ENCODE measurements at places on chromosomes 3 and 15.

DNA sequence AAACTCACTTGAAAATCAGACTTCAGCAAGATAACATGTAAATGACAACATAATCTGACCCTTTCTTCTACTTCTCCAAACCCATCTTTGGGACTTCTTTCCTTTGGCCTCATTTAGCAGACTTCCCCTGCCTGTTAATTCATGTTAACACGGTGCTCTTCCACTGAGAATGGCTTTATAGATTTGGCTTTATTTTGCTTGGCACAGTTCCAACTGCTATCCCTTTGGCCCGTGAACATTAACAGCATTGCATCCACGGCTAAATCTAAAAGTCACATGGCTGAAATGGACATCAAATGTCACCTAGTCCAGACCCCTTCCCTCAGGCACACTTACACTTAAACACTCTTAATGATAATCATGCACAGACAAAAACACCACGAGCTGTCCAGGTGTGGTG, 3.8 kb downstream of the ZMAT3 start:
- DNase-seq: no peak

GRCh38 chr3:59894425-59895121, 844.7 kb upstream of the CFAP20DC start:
- no peak for DNase-seq

DNA sequence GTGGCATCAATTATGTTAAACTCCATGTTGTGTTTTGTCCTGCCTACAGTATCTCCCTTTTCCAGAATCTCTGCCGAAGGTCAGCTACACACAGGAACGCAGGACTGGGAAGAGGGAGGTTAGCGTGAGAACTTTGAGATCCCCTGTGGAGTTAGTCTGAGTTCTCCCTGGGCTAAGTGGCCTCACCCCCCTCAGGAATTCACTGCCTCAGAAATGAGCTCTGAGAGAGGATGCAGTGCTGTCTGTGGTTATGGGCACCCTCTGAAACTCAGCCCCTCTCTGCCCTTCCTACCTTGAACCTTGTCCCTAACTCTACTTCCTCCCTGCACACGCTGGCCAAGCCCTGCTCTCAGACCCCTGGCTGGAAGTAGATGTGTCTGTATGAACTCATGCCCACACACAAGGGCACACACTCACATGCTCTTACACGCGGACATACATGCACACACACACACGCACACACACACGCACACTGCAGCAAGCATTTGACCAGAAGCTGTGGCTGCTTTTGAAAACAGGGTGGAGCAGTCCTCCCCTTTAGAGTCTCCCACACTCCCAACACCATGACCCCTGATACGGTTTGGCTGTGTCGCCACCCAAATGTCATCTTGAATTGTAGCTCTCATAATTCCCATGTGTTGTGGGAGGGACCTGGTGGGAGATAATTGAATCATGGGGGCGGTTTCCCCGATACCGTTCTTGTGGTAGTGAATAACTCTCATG, 5.3 kb upstream of the VIPR1 start:
- DNase-seq: no peak

- no peak for DNase-seq
These were observed 189.3 kb downstream of the NFKBIZ start for GRCh38 chr3:102038477-102039142.

GRCh38 chr3:147412917-147413685, 3.9 kb downstream of the ZIC1 start:
- DNase-seq: no peak

DNA sequence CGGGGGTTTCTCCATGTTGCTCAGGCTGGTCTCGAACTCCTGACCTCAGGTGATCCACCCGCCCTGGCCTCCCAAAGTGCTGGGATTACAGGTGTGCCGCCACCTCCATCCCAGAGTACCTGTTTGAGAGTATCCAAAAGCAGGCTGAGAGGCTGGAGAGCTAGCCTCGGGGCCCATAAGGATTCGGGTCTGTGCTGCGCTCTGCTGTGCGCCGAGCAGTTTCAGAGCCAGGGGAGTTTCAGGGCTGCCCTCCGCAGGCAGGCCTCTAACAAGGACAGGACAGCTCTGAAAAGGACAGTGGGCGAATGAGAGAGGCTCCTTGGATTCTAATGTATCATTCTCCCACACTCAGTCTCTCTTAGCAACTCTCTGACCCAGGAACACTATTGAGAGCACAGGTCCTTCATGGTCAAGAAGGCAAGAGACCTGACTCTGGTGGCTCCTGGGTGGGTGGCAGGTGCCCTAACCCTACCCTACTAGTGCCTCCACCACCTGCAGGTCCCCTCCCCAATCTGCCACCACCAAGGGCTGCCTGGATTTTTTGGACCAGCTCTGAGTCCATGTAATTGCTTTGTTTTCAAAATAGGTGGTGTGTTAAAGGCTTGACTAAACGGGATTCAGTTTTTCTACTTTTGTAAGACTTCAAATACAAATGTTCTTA, 27.8 kb downstream of the MAGEF1 start:
- DNase-seq: no peak

DNA sequence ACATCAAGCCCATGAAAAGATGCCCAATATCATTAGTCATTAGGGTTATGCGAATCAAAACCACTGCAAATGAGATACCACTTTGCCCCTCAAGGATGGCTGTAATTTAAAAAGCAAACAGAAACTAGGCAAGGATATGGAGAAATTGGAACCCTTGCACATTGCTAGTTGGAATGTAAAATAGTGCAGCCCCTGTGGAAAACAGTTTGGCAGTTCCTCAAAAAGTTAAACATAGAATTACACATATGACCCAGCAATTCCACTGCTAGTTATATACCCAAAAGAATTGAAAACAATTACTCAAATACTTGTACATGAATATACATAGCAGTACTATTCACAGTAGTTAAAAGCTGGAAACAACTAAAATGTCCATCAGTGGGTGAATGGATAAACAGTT, 186.8 kb upstream of the CGNL1 start:
- DNase-seq: no peak

DNA sequence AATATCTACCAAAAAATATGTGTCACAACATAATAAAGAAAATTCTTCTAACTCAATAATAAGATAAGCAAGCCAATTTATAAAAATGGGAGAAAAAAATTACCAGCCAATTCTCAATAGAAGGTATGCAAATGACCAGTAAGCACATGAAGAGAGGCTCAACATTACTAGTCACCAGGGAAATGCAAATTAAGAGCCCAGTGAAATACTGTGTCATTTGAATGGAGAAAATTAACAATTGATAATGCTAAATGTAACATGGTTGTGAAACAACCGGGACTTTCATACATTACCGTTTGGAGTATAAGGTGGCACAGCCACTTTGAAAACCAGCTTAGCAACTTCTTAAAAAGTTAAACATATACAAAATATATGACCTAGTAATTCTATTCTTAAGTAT, 460.7 kb downstream of the IGSF11 start:
- peak; percentile 88 for DNase-seq

GRCh38 chr3:107184375-107184774, 192.9 kb upstream of the CCDC54 start:
- no peak for DNase-seq

DNA sequence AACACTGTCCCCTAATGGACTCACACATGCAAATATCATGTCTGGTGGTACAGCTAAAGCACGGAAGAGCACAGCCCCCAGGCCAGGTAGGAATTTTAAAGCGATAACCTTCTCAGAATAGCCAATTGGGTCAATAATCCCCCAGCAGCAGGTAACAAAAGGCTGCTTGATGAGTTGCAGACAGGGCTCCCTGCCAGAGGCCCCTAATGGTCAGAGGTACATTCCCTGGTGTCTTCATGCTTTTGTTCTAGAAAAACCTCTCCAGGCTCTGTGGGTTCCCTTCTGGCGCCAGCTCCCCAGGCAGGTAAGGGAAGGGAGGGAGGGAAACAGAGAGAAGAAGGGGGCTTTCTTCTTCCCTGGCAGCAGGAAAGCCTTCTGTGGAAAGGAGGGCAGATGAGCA, 43.4 kb upstream of the PRTG start:
- DNase-seq: no peak

DNA sequence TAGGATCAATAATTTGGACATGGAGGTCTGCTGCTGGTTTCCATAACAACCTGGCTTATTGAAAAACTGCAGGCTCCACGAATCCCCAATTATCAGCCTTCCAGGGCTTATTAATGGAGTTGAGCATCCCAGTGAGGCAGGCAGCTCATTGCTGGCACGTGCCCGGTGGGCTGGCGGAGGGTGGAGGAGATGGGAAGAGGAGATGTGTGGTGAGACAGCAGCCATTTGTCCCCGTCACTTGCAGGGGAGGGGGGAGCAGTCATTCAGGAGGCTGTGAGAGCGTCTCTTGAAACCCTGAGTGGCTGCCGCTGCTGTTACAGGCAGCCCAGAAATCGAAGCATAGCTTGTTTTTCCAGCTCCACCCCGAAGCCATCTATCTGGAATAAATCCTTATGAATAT, 70.6 kb downstream of the GAP43 start:
- no peak for DNase-seq

GRCh38 chr3:127846576-127846975, 24.3 kb upstream of the MGLL start:
- DNase-seq: no peak

GRCh38 chr3:24315971-24316370, 178.7 kb downstream of the THRB start:
- no peak for DNase-seq

DNA sequence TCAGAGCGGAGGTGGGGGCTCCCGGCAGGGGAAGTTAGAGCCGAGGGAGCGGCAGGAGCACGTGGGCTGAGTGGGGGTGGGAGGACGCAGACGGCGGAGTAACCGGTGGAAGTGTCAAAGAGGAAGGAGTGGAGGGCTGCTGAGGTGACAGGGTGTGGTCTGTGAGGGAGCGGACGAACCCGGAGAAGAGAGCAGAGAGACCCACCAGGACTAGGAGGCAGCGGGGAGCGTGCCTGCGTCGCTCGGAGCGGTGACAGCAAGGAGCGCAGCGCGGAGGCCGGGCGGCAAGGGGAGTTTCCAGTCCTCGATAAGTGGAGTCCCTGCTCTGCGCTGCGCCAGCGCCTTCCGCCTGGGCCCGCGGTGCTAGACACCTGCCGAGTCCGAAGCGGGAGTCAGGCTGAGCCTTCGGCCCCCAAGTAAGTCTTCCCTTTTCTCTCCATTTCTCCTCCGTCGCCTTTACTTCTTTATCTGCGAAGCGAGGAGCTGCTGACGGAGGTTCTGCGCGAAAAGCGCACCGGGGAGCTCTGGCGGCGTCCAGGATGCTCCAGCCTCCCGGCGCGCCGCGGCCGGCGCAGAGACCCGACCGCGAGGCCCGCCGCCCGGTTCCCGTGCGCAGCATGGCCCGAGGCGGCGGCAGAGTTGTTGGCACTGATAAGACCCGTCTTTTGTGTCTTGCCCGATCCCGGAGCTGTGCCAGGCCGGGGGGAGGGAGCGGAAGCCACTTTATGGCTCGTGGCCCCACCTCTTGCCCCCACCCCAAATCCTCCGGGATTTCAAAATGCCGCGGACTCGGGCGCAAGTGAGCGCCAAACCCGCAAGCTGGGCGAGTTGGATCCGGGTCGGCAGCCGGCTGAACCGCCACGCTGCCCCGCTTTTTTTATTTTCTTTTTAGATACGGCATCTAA, 533.0 kb upstream of the SEMA6D start:
- peak; percentile 57 for DNase-seq

DNA sequence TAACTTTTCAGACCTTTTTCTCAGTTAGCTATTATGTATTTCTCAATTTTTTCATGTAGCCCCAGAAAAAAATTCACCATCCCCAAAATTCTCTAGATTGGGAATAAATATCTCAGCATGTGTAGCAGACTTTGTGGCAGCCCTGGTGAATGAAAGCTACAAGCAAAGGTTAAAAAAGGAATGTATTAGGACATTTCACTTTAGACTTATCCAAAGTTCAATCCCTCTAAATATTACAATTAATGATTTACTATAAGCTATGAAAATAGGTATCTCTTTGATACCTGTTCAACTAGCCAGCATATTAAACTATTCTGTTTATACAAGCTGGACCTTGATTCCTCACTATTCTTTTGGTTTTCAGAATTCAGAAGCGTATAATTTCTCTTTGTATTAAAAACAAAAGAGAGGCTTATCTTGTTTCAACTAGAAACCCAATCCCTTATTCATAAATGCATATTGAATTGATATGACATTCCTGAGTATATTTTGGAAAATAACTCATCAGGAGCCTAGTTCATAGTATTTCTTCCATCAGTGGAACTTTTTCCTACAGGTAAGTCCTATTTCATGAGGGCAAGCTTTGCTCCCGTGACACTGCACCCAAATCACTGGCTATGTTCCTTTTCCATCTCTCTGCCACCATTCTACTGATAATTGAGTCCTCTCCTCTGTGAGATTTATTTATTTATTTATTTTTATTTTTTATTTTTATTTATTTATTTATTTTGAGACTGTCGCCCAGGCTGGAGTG, 38.0 kb downstream of the WDR72 start:
- no peak for DNase-seq

DNA sequence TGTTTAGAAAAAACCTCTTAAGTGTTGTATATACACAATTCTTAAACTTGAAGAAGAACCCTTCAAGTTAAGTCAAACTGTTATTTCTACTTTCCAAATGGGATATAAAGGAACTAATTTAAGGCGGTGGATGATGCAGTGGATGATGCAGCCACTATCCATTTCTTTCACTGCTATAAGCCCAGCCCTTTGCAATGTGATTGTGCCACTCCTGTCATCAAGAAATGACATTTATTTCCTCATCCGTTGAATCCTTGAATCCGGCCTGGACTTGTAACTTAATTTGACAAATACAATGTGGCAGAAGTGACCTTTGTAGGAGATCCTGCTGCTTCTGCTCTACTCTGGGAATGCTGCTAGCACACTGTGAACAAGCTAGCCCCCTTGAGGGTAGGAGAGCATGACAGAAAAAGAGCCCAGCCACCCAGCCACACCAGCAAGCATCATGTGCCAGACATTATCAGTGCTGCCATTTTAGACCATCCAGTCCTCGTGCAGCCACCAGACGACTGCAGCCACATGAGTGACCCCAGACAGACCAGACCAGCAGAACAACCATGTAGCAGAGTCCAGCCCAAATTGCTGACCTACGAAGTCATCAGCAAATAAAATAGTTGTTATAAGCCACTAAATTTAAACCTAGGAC, 47.4 kb downstream of the UACA start:
- no peak for DNase-seq

GRCh38 chr3:154121701-154122551, 736 bp downstream of the ARHGEF26 start:
- DNase-seq: no peak
